ENCODE measurements at places on chromosomes 5 and 9.

DNA sequence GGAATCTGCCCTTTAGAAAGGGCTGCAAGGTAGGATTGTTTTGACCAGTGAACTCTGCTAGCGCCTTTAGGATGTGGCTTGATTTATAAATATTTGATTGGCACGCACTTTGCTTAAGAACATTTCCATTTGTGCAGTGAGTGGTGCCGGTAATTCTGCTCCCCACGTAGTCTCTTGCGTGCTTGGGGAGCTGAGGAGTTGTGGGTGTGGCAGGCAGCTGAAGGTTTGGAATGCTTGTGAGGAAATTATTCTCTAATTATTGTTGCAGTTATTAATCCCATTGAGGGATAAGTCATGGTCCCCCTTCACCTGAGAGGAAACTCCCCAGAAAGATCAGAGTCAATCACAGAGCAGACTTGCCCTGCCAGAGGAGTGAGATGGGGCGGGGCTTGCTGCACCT lies 76.7 kb downstream of the FGF1 start:
- no peak overlapping the region for H3K27ac ChIP-seq
- H3K4me1 ChIP-seq, result no peaks in the 10 kb centered on the region

DNA sequence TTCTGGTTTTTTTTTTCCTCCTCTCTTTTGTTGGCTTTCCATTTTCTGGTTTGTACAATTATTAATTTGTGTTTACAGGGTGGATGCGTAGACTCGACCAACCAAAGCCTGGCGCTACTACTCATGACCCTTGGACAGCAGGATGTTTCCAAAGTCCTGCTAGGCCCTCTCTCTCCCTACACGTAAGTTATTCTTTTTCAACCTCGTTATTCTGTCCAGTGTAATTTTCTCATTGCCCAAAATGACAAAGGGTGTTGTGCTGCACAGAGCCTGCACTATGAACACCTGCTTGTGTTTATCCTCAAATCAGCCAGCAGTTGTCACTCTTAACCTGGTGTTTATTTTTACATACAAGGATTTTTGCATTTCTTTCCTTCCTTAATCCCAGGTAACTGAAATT lies 56.6 kb downstream of the RCL1 start:
- H3K4me3 ChIP-seq, result no peak overlapping the region
- no peaks in the 10 kb centered on the region for H3K4me1 ChIP-seq
- no peak for DNase-seq
- no peaks in the 10 kb centered on the region for H3K27me3 ChIP-seq
- H3K27ac ChIP-seq, result no peak overlapping the region
- peaks cover 16% of the 10 kb centered on the region for H3K36me3 ChIP-seq

- peak overlapping the region; percentile 6 for H3K4me3 ChIP-seq
- no peaks in the 10 kb centered on the region for H3K36me3 ChIP-seq
- no peaks in the 10 kb centered on the region for H3K4me1 ChIP-seq
- DNase-seq, result no peak
Observed at GRCh38 chr5:159050316-159051143, 49.2 kb downstream of the EBF1 start.

DNA sequence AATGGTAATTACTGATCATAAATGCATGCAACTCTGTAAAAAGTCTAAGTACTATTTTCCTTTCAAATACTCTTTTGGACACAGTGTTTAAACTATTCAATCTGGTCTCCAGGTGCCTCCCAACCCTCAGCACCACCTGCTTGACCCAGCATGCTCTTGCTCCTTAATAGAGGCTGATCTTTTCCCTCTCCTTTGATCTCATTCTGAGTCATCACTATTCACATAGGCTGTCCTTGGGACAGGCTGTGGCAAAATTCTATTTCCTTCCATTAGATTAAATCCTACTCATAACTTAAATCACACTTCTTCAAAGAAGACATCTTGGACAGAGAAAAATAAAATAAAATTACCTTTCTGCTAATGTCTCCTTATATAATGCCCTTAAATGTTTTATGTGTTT lies 199.4 kb upstream of the ST8SIA4 start:
- H3K4me3 ChIP-seq, result no peak overlapping the region
- no peaks in the 10 kb centered on the region for H3K4me1 ChIP-seq
- H3K27ac ChIP-seq, result no peak overlapping the region

DNA sequence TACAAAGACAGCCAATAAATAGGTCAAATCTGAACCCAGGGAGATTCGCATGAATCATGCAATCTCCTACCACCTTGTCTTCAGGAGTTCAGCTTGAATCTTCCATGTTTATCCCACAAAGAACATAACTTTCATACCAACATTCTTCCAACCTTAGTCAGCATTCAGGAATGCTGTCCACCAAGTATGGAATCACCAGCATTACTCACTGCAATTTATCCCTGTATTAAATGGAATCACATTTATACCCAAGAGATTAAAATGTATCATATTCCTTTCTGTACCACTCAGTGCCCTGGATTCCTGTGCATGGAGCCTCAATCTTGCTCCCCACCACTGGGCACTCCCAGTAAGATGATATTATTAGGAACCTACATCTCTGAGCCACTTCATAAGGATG lies 162.6 kb downstream of the GLIS3 start:
- no peaks in the 10 kb centered on the region for H3K27me3 ChIP-seq
- no peak overlapping the region for H3K27ac ChIP-seq
- no peaks in the 10 kb centered on the region for H3K36me3 ChIP-seq
- H3K4me1 ChIP-seq, result no peaks in the 10 kb centered on the region

DNA sequence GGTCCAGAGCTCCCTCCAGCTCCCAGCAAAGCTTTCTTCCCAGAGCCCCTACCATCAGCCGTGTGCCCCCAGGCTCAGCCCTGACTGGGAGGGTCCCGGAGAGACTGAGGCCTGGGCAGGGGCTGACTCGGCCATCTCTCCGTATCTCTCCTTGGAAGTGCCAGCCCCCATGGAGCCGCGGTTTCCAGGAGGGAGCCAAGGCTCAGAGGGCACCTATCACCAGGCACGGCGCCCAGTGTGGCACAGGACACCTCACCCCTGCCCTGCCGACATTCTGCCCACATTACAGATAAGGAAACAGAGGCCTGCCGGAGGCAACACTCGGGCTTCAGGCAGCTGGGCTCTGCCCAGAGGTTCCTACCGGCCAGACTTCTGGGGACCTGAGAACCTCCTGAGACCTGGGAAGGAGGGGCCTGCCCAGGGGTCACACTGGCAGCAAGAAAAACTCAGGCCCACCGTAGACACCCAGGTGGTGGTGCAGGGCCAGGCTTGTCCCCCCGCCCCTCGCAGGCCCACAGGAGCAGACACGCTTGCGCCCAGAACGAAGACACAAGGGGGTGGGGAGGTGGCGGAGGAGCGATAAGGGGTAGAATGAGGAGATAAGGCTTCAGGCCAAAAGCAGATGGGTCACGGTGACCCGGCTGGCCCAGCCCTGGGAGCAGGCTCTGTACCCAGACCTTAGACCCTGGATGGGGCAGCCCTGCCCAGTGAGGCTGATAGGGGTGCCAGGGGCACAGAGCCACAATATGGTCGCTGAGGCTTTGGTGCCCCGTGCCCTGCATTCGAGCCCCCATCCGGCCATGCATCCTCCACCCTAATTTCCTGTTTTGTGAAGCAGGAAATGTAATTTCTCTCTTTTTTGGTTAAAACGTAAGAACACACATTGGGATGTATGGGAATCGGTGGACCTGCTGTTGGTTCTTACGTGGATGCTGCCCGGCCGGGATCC lies 11.8 kb downstream of the NR5A1 start:
- no peaks in the 10 kb centered on the region for H3K4me1 ChIP-seq
- H3K27me3 ChIP-seq, result no peaks in the 10 kb centered on the region
- H3K27ac ChIP-seq, result no peak overlapping the region
- DNase-seq, result no peak
- H3K4me3 ChIP-seq, result no peak overlapping the region
- no peaks in the 10 kb centered on the region for H3K36me3 ChIP-seq

GRCh38 chr5:91635950-91636734 lies 253.0 kb upstream of the ARRDC3 start:
- no peaks in the 10 kb centered on the region for H3K36me3 ChIP-seq
- no peak for DNase-seq
- H3K27me3 ChIP-seq, result no peaks in the 10 kb centered on the region
- no peak overlapping the region for H3K4me3 ChIP-seq

DNA sequence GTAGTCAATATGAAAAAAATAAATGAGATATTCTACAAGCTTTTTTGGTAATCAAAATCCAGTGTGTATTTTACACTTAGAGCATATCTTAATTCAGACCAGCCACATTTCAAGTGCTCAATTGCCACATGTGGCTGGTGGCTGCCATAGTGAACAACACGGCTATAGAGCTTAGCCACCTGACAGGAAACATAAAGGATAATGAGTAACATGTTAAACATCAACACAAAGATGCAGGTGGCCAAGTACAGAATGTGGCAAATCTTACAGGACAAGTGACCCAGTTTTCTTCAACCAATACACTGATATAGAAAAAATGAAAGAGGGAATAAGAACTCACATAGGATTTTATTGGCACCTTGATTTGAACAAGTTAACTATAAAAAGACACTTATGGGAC lies 61.4 kb downstream of the KIF24 start:
- no peaks in the 10 kb centered on the region for H3K4me1 ChIP-seq
- no peak overlapping the region for H3K27ac ChIP-seq
- no peak overlapping the region for H3K4me3 ChIP-seq
- no peaks in the 10 kb centered on the region for H3K27me3 ChIP-seq
- DNase-seq, result no peak

- H3K4me3 ChIP-seq, result peak overlapping the region; percentile 89
- DNase-seq, result peak; percentile 36
- peaks cover 24% of the 10 kb centered on the region for H3K27me3 ChIP-seq
- no peak overlapping the region for H3K27ac ChIP-seq
Observed at GRCh38 chr9:121498487-121499176, 1.0 kb downstream of the GGTA1 start.

GRCh38 chr9:133199648-133200321 lies 9.3 kb downstream of the OBP2B start:
- peak; percentile 69 for DNase-seq
- no peak overlapping the region for H3K4me3 ChIP-seq
- H3K27ac ChIP-seq, result no peak overlapping the region

DNA sequence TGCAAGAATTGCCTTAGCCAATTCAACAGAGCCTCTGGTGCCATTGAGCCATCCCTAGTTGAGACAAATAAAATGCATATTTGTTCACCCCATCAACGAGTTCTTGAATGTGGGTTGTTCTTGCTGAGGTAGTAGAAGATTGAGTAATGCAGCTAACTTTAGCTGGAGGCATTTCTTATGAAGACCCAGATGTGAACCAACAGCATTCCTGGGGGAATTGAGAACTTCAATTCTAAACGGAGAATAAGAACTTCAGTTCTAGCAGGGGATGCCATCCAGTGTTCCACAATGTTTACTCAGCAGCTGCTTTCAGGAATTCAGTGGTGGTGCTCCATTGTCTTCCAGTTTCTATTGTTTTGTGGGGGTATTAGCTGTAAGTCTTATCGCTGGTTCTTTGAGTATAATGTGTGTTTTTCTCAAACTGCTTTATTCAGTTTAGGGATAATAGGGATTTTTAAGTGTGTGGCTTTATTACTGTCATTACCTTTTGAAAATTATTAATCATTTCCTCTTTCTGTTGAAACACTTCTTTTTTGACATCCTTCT lies 1968.2 kb upstream of the NUDT12 start:
- H3K27me3 ChIP-seq, result no peaks in the 10 kb centered on the region
- H3K4me3 ChIP-seq, result no peak overlapping the region
- DNase-seq, result no peak
- peaks cover 14% of the 10 kb centered on the region for H3K36me3 ChIP-seq
- H3K27ac ChIP-seq, result no peak overlapping the region

DNA sequence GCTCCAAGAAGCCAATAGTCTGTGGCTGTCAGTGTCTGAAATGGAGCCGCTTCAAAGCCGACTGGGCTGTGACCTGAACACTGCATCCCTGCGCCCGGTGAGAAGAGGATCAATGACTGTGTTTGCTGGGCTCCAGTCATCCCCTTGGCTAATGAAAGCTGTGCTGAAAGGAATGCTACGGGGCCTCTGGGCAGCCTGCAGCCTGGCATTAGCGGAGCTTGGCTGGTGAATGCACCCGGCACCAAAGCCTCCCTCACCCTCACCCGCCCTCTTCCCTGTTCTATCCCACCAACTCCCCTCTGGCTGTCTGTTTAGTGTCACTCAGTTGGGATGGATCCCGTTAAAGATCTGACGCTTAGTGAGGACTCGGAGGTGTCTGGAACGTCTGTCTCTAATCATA lies 355.3 kb downstream of the BNC2 start:
- peaks cover 18% of the 10 kb centered on the region for H3K4me1 ChIP-seq
- H3K27ac ChIP-seq, result peak overlapping the region; percentile 43
- peak; percentile 46 for DNase-seq
- peak overlapping the region; percentile 43 for H3K4me3 ChIP-seq
- H3K36me3 ChIP-seq, result peaks cover 4% of the 10 kb centered on the region
- no peaks in the 10 kb centered on the region for H3K27me3 ChIP-seq

DNA sequence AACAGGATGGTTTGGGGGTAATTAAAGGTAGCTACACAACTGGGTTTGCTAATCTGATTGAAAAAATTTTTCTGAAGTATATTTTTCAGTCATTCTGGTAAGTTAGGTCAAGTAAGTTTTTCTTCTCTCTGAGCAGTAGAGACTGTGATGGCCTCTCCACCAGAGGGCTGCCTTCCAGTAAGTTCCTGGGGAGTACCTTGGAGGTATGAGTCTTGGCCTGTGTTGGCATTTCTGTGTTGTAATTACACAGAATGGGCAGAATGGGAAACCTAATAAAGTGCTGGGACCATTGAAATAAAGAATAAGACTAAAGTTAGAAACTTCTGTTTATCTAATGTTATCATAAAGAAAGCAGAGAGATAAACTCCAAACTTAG lies 430.8 kb downstream of the ARHGEF28 start:
- no peaks in the 10 kb centered on the region for H3K4me1 ChIP-seq
- H3K27me3 ChIP-seq, result no peaks in the 10 kb centered on the region
- no peak for DNase-seq
- H3K36me3 ChIP-seq, result no peaks in the 10 kb centered on the region
- no peak overlapping the region for H3K4me3 ChIP-seq
- H3K27ac ChIP-seq, result no peak overlapping the region

DNA sequence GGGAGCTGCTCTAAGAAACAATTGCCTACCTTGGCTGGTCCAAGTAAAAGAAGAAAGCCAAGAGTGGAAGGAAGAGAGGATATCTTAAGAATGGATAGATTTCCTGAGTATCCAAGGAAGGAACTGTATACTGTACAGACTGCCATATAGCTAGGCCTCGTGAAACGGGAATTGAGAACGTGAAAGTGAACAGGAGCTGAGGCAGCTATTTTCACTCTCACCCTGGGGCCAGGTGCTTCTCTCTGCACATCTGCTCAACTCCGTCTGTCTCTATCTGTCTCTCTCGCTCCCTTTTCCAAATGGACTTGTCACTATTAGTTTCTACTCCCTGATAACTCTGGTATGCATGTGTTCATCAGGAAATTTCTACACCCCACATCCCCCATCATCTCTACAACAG lies 35.9 kb upstream of the TESK1 start:
- DNase-seq, result no peak
- H3K27ac ChIP-seq, result no peak overlapping the region
- no peaks in the 10 kb centered on the region for H3K4me1 ChIP-seq
- no peak overlapping the region for H3K4me3 ChIP-seq
- no peaks in the 10 kb centered on the region for H3K27me3 ChIP-seq

- H3K27ac ChIP-seq, result no peak overlapping the region
- no peaks in the 10 kb centered on the region for H3K36me3 ChIP-seq
- peaks cover 2% of the 10 kb centered on the region for H3K27me3 ChIP-seq
- DNase-seq, result no peak
- H3K4me1 ChIP-seq, result peaks cover 2% of the 10 kb centered on the region
- no peak overlapping the region for H3K4me3 ChIP-seq
Observed at GRCh38 chr5:127941646-127942045, 141.9 kb upstream of the SLC12A2 start.

All from H9 (cell line).